Activated naive CD8-positive, alpha-beta T cell treated with anti-CD3 and anti-CD28 coated beads for 36 hours (primary cell): ENCODE measurements at places on chromosomes 12 and 14.

- peak; percentile 36 for DNase-seq
These were observed 1.7 kb downstream of the AJUBA start for GRCh38 chr14:22980672-22981089.

GRCh38 chr14:98953551-98954348 lies 318.2 kb downstream of the BCL11B start:
- DNase-seq, result no peak

- no peak for DNase-seq
These were observed 76.3 kb downstream of the MYRFL start for GRCh38 chr12:69901221-69901905.

DNA sequence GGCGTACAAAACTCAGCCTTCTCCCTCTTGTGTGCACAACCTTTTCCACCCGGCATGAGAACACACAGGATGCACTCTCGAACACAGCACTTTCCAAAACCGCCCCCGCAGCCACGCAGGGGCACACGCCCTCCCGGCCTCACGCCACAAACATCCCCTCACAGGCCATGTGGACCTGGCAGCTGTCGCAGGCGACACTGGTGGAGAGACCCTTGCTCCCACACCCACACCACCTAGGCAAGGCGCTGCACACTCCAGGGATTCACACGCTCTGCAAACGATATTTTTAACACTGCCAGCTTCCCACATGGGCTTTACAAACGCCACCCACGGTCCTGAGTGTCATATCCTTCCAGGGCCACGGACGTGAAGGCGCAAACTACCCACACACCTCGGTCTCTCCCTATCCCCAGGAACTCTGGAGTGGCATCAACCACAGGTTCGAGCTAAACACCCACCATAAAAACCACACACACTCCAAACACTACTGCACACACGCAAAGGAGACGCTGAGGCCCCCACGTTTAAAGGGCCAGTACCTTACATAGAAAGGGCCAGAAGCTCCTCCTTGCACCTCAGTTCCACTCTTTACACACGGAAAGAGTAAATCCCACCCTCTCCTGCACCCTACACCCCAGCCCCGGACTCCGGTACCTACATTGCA lies 12.4 kb upstream of the ITGB7 start:
- peak; percentile 84 for DNase-seq

- DNase-seq, result no peak
These were observed 6.5 kb downstream of the EPS8 start for GRCh38 chr12:15782667-15783066.

DNA sequence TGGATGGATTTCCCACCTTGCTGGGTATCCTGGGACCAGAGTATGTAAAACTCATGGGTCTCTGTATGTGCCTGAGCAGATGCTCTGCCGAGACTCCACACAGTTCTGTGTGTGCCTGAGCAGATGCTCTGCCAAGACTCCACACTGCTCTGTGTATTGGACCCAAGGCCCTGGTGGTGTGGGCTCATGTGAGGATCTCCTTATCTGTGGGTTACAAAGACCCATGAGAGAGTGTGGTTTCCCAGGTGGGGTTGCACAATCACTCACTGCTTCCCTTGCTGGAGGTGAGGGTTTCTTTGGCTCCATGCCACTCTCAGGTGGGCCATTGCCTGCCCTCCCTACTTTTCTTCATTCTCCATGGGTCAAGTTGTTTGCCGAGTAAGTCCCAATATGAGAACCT lies 141.5 kb downstream of the TBC1D30 start:
- no peak for DNase-seq

- no peak for DNase-seq
These were observed 216.5 kb downstream of the EGLN3 start for GRCh38 chr14:33734387-33734786.

- DNase-seq, result no peak
These were observed 53.9 kb downstream of the SMUG1 start for GRCh38 chr12:54134850-54135249.

DNA sequence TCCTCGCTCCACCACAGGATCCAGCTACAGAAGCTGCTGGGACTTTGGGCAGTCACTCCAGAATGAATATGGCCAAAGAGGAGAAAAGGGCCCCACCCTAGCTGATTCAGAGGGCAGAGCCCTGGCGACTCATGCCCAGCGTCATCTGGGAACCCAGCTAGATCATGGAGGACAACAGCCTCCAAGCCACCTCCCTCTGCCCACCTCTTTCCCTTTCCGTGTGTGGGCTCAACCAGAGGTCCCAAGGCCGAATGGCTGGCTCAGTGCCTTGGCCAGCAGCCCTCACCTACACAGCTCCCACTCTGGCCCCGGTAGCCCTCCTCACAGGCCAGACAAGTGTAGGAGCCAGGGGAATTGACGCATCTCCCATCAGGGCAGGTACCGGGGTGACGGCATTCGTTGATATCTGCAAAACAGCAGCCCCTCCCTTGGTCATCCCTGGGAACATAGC lies 17.4 kb downstream of the ISCA2 start:
- no peak for DNase-seq

GRCh38 chr12:56941299-56942017 lies 7.2 kb upstream of the SDR9C7 start:
- no peak for DNase-seq

DNA sequence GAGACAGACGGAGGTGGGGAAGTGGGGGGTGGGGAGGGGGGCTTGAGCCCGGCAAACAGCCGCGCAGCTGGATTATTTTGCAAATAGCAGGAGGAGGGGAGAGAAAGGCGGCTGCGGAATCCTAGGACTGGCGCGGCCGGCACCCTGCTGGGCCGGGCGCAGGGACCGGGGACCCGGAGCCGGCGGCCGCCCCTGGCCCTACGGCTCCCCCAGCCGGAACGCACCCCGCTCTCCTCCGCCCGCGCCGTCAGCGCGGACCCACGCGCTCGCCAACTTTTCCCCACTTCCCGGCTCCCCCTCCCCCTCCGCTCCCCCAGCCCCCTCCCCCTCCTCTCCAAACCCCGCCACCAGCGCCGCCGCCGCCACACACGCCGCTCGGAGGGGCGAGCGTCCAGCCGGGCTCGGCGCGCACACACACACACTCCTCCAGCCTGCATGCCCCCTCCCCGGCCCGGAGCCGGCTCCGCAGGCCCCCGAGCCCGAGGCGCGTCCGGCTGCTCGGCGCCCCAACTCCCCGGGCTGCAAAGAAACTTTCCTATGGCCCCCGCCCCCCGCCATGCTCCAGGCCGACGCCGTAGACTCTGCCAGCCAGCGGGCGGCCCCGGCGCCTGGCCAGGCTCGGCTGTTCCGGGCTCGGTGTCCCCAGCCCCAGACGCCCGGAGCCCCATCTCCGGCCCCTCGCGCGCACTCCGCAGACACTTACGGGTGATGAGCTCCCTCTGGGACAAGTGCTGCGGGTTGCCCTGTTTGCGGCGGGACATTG lies 1.4 kb downstream of the BCL11B start:
- DNase-seq, result no peak

- DNase-seq, result no peak
These were observed 29.2 kb upstream of the BTBD6 start for GRCh38 chr14:105219043-105219612.

GRCh38 chr14:23831596-23831995 lies 122.0 kb upstream of the DHRS4 start:
- peak; percentile 8 for DNase-seq

DNA sequence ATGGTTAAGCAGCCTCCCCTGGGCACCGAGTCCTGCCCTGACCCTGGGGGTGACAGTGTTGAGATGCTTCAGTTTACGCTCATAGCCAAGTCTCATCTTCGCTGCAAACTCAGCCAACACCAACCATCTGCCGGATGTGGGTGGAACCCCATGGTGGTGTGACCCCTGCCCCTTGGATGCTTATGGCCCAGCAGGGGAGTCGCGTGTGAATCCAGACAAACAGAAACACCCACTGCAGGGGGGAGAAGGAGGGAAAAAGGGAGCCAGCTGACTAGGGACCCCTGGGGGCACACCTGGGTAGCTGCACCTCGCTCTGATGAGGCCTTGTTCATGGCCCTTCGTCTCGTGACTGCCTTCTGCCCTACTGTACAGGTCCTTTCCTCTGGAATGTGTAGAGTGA lies 23.8 kb downstream of the AACS start:
- DNase-seq, result no peak

DNA sequence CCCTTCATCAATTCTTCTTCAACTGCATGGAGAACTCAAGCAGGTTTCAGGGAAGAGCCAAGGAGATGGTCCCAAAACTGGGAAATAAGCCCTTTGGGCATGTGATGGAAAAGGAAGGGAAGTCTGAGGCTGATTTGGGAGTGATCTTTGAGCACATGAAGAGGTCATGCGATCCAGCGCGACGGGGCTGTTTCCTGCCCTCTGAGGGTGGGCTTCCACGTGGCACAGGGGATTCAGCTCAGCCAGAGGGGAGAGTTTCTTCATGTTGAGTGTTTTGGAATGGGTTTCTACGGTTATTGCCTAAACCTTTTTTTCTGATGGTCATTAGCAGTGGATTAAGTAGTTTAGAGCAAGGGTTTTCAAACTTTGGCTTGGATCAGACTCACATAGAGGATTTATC lies 30.2 kb downstream of the GPR68 start:
- no peak for DNase-seq

- DNase-seq, result no peak
These were observed 186.6 kb upstream of the OTX2 start for GRCh38 chr14:56996721-56997399.

- DNase-seq, result peak; percentile 84
These were observed 20.4 kb downstream of the NINJ2 start for GRCh38 chr12:642633-643474.

GRCh38 chr12:109110988-109111495 lies 5.3 kb upstream of the ACACB start:
- DNase-seq, result peak; percentile 61

DNA sequence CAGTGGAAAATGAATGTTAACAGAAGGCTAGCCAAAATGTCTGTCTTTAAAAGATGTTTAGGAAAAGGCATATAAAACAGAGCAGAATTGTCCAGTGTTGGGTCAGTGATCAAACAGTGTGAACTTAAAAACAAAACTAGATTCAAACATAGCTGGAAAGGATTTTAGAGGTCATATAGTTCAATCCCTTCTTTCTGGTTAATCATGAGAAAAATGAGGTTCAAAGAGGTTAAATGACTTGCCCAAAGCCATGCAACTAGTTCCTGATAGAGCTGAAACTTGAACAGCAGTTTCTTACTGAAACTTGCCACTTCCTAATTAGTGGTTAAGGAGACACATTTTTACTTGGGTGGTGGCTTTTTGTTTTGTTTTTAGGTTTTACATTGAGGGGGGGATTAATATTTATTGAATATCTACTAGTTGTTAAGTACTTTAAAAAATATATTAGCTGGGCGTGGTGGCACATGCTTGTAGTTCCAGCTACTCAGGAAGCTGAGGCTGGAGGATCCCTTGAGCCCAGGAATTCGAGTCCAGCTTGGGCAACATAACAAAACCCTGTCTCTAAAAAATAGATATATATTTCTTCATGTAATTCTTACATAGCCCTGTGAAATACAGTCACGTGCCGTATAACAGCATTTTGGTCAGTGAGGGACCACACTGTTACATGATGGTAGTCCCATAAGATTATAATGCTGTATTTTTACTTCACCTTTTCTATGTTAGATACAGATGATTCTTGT lies 20.4 kb downstream of the ACVR1B start:
- no peak for DNase-seq

- DNase-seq, result no peak
These were observed 179.2 kb downstream of the AKAP6 start for GRCh38 chr14:32508281-32508680.

GRCh38 chr12:102436867-102437266 lies 43.5 kb downstream of the IGF1 start:
- DNase-seq, result no peak

- DNase-seq, result no peak
These were observed 80.3 kb downstream of the AVPR1A start for GRCh38 chr12:63070709-63071108.

- DNase-seq, result no peak
These were observed 15.1 kb downstream of the POU6F1 start for GRCh38 chr12:51202718-51203117.

- no peak for DNase-seq
These were observed 112.7 kb upstream of the FUT8 start for GRCh38 chr14:65299826-65300225.

DNA sequence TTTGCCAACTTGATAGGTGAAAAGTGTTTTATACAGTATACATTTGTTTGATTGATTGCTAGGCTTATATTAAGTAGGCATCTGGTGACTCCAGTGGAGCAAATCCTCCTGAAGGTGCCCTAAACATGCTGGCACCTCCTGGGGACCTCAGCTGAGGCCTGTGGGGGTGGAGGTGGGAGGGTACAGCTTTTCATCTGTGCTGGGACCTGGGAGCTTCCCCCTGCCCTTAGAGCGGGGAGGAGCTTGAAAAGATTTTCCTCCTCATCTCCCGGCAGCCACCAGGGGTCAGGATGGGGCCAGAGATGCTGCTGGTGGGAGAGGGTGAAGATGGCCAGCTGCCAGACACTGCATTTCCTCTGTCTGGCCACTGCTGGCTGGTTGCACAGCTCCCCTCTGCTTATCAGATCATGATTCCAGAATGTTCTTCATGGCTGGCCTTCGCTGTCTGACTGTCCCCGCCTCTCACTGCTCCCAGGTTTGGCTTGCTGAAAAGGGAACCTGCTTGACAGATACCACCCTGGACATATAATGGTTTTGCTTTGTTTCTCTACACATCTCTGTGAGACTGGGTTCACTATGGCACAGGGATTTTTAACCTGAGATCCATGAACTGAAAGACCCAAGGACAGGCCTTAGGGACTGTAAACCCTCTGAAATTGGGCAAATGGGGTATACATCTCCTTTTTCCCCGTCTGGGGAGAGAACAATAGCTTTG lies 10.5 kb upstream of the JPH4 start:
- peak; percentile 82 for DNase-seq

DNA sequence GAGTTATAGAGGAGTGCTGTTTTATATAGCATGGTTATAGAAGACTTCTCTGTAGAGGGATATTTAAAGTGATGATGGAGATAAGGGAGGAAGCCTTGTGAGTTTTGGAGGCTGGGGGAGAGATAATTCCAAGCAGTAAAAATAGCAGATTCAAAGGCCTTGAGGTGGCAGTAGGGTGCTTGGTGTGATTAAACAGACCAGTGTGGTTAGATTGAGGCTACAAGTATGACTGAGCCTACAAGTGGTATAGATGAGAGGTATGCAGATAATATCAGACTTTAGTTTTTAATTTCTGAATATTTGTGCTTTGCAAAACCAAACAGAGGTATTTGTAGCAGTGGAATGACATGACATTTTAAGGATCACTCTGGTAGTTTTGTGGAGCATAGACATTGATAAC lies 20.3 kb downstream of the FANCM start:
- no peak for DNase-seq

GRCh38 chr14:73342670-73343069 lies 105.4 kb downstream of the PAPLN start:
- no peak for DNase-seq

- DNase-seq, result no peak
These were observed 23.6 kb upstream of the RDH16 start for GRCh38 chr12:56980941-56981530.

DNA sequence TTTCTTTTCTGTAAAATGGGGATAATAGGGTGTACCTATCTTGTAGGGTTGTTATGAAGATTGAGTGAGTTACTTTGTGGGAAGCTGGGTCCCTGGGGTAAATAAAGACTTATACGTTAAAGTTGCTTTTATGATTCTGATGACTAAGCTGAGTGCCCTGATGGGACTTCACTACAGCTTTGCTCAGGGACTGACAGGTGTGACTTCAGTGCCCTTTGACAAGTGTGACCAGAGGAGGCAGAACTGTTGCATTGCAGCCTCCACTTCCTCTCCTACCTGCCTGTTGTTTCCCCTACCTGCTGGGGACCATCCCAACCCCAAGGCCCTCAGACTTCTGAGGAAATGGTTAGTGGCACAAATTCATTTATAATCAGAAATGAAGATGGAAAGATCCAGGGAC lies 119.3 kb downstream of the TSPAN9 start:
- no peak for DNase-seq

- no peak for DNase-seq
These were observed 556.7 kb upstream of the FBXO33 start for GRCh38 chr14:39988939-39989338.
